RPMI7951 (cell line): ENCODE measurements at places on chromosomes 11 and 22.

- DNase-seq, result peak; percentile 15
Measured at GRCh38 chr11:32829157-32829679, 509 bp upstream of the PRRG4 start.

DNA sequence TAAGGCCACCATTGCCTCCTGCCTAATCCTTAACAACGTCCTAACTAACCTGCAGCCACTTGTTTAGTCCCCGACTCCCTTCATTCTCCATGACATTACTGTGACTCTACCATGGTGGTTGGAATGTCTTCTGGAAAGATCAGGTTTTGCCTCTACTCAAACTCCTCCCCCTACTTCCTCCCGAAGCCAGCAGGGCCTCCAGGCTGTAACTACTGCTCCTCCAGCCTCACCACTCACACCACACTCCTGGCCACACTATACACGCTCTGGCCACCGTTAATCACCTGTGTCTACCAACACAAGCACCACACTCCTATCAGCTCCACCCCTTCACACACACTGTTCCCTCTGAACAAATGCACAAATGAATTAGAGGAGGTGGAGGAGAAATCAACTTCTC is 69.2 kb downstream of the PACSIN2 start:
- peak; percentile 18 for DNase-seq

- DNase-seq, result peak; percentile 84
Measured at GRCh38 chr11:64185175-64185692, 737 bp upstream of the STIP1 start.

DNA sequence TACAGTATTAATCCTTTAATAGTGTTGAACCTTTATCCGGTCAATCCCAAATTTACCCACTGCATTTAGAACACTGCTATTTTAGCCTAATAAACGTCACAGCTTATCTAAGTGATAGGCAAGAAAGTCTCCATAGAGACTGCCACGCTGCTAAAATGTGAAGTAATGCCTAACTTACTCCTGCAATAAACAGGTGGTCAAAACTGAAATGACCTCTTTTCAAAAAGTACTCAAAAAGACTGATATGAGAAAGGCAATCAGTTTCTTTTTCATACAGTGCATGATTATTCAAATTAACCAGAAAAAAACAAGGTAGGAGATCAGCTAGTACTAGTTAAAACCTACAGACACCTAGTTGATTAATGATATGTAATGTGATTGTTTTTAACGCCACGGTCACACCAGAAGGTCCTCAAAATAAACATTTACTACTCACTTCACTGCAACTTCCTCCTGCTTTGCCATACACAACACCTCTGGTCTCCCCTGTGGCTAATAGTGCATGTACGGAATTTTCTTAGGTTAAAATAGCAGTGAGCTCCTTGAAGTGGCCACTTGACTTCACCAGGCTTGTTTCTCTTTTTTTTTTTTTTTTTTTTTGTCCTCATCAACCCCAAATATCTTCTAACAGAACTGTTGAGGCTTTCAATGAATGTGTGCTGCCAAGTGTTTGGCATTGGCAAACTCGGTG is 8.8 kb downstream of the ATP5MG start:
- DNase-seq, result no peak

GRCh38 chr11:128981254-128981653 is 38.6 kb upstream of the TP53AIP1 start:
- DNase-seq, result no peak

- no peak for DNase-seq
Measured at GRCh38 chr11:129443276-129443675, 67.6 kb downstream of the BARX2 start.

- no peak for DNase-seq
Measured at GRCh38 chr11:94766713-94767206, 1.4 kb upstream of the AMOTL1 start.

DNA sequence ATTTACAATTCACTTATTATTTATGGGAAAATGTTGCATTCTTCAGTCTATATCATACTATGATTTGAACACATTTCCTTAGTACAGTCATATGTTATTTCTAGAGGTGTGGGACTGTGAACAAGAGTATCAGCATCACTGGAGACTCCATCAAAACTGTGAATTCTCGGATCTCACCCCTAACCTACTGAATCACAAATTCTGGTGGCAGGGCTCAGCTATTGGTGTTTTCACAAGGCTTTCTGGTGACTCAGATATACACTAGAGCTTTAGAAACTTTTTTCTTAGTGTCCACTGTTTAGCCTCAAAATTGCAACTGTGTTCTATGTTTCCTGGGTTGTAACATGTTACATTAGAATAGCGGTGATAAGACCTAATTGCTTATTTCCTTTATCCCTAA is 352.9 kb upstream of the DDI1 start:
- no peak for DNase-seq

- peak; percentile 52 for DNase-seq
Measured at GRCh38 chr11:120952461-120953434, 71.2 kb upstream of the TBCEL start.

- peak; percentile 68 for DNase-seq
Measured at GRCh38 chr22:21657360-21658032, 8.3 kb upstream of the PPIL2 start.

DNA sequence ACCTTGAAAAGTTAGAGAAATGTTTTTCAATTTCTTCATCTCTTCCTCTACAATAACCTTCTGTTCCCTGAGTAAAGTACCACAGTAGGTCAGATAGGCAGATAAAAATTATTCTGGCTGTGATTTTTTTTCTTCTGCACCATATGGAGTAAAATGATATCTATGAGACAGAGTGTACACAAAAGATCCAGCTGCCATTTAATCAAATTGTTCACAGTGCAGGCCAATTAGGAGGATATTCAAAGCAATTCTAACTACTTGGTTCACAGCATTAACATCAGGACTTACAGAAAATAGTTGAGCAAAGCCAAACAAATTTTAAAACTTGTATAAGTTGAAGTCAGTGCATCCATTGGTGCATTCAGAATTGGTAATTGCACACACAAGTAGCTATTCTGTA is 147.9 kb upstream of the LUZP2 start:
- no peak for DNase-seq

GRCh38 chr22:29155966-29156365 is 49.7 kb upstream of the EMID1 start:
- no peak for DNase-seq

GRCh38 chr11:83002053-83002452 is 69.6 kb downstream of the RAB30 start:
- no peak for DNase-seq

GRCh38 chr11:77088236-77089003 is 14.2 kb upstream of the OMP start:
- DNase-seq, result no peak

- DNase-seq, result no peak
Measured at GRCh38 chr22:30650508-30651116, 15.0 kb downstream of the SLC35E4 start.

DNA sequence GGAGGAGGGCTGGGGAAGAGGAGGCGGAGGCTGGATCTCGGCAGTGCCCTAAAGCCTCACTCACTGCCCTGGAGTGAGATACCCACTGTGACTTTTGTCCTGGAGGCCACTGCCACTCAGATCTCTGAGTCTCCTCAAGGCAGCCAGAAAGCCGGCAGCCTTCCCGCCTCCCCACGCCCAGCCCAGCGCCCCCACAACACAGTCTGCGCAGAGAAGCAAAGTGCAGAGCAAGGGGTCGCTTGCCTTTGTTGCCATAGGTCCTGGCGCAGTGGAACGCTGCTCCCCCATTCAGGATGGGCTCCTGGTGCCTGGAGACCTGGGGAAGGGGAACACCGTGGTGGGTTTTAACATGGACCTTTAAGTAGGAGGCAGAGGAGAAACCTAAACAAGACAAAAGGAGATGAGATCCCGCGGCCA is 17.6 kb downstream of the PATZ1 start:
- DNase-seq, result no peak

GRCh38 chr22:38260761-38261681 is 11.8 kb downstream of the TMEM184B start:
- no peak for DNase-seq

- DNase-seq, result no peak
Measured at GRCh38 chr11:113278925-113279324, 35.5 kb upstream of the TTC12 start.

DNA sequence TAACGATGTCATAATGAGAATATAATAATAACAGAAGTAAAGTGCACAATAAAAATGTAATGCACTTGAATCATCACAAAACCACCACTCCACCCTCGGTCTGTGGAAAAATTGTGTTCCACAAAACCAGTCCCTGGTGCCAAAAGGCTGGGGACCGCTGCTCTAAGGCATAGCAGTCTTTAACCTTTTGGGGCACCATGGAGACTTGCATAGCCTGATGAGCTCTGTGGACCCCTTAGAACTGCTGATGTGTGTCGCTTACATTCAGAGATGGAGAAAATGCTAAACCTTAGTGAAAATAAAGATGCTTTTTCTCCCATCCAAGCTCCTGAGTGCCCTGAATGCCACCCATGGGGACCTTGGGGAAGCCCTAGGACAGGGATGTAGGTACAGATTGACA is 87.6 kb upstream of the SEPTIN5 start:
- DNase-seq, result no peak

GRCh38 chr11:35796562-35796961 is 134.0 kb downstream of the TRIM44 start:
- DNase-seq, result peak; percentile 91

GRCh38 chr11:25766332-25767015 is 565.5 kb upstream of the ANO3 start:
- DNase-seq, result no peak

GRCh38 chr11:115555336-115556090 is 51.3 kb upstream of the CADM1 start:
- no peak for DNase-seq

GRCh38 chr11:120089036-120090001 is 48.6 kb downstream of the TRIM29 start:
- DNase-seq, result no peak
